ENCODE measurements at places on chromosomes 13 and 19. TPM values are rescaled to one million over a fixed set of nuclear protein-coding genes. Genes with fewer than 3 reads are reported as not detected.
A peak's percentile ranks its signal among the peaks of the same experiment; 100 is the strongest.

- DNase-seq, result peak; percentile 52
Observed at GRCh38 chr13:44872751-44873150, 116.5 kb downstream of the NUFIP1 start.

Gene SHISA7
- not detected for total RNA-seq

GRCh38 chr13:77637588-77637987 is 59.9 kb upstream of the SLAIN1 start:
- DNase-seq, result no peak

DNA sequence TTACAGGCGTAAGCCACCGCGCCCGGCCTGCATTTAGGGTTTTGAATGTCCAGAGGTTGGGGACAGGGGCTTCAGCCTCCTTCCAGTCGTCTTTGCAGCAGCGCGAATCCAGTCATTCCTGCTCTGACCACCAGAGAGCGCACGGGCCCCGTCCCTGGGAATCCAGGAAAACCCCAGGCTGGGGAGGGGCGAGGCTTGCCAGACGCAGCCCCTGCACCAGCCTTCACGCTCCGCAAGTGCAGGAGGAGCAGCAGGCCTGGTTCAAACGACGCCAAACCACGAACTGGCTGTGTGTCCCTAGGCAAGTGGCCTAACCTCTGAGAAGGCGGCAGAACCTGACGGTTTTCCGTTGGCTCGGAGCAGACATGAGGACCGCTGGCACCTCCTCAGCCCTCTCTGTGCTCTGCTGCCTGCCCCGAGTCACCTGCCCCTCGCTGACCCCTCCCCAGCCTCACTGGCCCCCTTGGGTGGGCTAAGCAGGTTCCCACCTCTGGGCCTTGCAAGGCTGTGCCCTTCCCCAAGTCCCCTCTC is 2.0 kb upstream of the RNF126 start:
- DNase-seq, result peak; percentile 84

DNA sequence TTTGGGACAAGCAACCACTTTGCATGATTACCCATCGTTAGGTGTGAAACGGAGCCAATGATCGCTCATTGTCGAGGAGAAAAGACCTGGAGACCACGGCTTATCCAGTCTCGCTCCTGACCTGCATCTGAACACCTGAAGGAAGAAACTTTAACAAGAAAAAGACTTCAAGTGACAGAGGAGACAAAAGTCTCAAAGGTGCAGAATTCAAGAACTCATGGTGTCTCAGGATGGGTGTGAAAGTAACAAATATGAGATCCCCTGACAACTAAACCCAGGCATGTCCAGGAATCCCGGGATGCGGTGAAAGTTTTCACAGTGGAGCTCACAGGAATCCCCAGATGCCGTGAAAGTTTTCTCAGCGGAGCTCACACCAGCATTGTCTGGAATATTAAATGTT is 6.3 kb upstream of the ATP11A start:
- no peak for DNase-seq

GRCh38 chr13:34638897-34639296 is 303.2 kb upstream of the NBEA start:
- DNase-seq, result no peak

- DNase-seq, result peak; percentile 62
Observed at GRCh38 chr13:113612607-113613006, 28.1 kb downstream of the TFDP1 start.

DNA sequence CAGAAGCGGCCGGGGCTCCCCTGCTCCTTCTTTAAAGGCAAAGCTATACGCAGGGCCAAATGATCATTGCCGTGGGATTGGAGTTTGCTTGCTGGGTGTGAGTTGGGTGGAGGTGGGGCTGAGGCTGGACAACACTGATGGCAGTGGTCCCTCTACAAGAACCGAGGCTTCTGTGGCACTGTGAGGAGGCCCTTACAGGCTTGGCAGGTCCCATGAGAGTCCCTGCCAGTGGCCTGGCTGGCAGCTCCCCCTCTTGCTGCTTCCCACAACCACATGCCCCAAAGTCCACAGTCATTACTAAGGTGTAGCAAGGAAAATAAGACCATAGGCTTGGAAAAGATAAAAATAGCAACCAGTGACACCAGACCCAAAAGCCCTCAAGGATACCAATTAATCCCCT is 98.4 kb downstream of the ANKRD10 start:
- DNase-seq, result no peak

DNA sequence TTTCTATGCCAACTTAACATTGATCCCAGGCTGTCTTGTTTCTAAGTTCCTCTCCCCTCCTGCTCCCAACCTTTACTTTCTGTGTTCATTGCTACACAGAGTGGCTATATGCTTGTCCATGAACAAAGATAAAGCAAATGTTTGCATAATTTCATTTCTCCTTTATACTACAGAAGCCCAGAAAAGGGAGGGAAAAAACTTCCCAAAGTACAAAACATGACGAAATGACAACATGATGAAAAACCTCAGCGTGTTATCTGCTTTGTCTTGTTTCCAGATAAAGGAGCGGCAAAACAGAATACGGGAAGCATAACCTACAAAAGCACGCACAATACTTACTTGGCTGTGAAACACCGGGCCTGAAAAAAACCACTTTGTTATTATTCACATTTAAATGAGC is 336.8 kb downstream of the DNAJC15 start:
- no peak for DNase-seq

Gene ATP4B
- not detected for total RNA-seq

Gene SWSAP1
- total RNA-seq, result 1.3 TPM

Gene COL5A3
- total RNA-seq, result 10.6 TPM

Gene DENND1C
- total RNA-seq, result not detected

Gene KLF1
- not detected for total RNA-seq

DNA sequence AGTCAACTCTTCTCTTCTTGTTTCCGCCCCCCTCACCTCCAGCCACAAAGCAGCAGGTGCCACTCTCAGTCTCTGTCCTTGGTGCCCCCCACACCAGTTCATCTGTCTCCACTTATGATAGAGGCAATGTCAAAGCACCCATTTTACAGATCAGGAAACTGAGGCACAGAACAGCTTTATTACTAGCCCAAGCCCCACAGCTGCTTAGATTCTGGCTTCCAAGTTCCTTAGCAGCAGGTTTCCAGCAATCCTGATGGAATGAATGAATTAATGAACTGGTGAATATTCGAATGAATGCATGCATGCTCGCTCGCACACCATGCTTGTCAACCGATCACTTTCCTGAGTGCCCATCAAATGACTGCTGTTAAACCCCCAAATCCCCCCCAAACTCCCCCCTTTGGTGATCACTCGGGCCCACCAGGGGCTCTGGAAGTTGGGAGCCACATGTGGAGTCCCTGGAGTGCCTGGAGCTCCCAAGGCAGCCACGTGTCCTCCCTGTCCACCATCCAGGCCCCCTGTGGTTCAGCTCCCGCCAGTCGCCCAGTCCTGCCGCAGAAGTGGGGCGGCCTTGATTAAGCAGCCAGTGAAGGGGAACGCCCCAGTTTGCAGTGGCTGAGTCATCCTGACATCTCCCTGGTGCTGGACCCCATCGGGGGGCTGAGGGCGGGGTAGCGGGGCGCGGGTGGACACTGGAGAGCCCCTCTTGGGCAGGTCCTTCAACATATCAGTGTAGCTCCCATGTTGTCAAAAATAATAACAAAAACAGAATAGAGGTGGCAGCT is 6.8 kb downstream of the PTPRS start:
- no peak for DNase-seq

DNA sequence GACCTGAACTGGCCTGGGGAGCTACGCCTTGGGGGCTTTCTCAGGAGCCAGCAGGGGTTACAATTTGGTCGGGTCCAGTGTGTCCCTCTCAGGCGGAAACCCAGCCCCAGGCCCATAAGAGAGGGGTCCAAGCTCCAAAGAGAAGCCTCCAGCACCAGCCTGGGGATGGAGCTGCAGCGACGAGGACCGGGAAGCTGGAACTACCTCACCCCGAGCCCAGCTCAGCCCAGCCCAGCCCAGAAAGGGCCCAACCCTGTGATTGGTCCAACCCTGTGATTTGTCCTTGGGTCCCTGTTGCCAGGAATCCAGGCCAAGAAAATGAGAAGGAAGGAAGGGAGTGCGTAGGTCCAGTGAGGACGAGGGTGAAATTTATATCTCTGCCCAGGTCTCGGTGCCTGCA is 24.1 kb downstream of the CLEC4M start:
- no peak for DNase-seq

DNA sequence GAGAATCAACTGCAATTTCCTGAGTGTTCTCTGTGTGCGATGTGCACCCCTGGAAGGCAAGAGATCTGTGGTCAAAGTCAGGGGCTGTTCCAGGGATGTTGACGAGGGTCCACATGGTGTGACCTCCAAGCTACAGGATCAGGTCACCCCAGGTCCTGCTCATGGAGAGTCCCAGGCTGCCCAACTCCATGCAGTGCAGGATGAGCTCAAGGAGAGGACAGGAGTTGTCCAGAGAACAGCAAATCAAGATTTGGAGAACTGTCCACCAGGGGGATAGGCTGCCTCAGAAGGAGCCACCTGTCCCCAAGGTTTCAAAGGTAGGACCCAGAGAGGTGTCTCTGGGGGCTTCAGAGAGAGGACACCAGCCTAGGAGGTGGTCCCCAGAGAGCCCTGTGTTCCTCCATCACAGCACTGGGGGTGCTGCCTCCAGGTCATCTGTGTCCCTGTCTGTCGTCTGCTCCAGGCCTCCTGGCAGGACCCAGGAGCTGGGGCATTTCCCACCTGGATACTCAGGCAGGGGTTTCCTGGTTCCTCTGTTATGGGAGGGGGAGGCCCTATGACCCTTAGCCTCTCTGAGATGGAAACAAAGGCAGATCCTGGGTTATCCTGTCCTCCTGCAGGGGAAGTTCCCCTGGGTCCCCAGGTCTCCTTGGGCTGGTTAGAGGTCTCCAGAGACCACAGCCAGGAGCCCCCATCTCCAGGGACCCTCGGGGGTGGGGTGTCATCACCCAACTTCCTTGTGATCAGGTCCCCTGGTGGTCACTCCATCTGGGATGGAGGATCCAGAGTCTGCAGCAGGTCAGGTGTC is 2.1 kb upstream of the CEACAM7 start:
- DNase-seq, result no peak

GRCh38 chr19:2076526-2076944 is 19.6 kb downstream of the MOB3A start:
- no peak for DNase-seq

DNA sequence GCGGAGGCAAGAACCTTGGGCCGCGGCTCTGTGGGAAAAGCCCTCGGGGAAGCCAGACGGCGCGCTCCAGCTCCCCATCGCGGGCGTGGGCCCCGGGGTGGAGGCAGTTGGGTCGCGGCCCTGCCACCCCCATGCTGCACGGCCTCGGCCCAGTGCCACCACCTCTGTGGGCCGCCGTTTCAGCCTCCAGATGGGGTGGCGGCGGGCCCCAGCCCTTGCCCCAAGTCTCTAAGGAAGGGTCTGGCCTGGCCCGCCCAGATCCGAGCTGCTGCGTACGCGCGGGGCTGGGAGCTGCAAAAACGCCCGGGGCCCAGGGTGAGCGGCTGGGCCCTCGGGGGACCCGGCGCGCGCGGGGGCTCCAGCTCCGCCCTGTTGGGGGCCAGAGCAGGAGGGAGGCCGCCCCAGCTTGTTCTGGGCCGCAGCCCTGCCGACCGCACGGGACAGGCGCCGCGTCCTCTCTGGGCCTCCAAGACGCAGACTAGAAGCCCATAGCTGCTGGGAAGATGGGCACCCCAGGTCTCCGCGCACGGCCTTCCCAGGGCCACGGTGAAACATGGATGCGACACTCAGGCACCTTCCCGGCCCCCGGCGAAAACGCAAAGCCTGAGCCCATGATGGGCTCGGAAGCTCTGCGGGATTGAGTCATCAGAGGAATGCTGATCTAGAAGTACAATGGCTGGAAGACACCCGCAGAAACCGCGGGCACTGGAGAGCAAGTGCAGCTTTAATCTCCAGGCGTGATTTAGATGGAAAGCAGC is 110.1 kb downstream of the KCTD15 start:
- no peak for DNase-seq

- DNase-seq, result no peak
Observed at GRCh38 chr13:45786293-45786920, 65.1 kb downstream of the SIAH3 start.

- DNase-seq, result no peak
Observed at GRCh38 chr13:111946214-111946613, 120.7 kb upstream of the SOX1 start.

- peak; percentile 82 for DNase-seq
Observed at GRCh38 chr19:10238172-10238783, 7.1 kb upstream of the S1PR2 start.

- no peak for DNase-seq
Observed at GRCh38 chr19:45420356-45420755, 3.4 kb downstream of the ERCC1 start.

GRCh38 chr13:100602493-100603111 is 14.0 kb upstream of the GGACT start:
- DNase-seq, result peak; percentile 7

DNA sequence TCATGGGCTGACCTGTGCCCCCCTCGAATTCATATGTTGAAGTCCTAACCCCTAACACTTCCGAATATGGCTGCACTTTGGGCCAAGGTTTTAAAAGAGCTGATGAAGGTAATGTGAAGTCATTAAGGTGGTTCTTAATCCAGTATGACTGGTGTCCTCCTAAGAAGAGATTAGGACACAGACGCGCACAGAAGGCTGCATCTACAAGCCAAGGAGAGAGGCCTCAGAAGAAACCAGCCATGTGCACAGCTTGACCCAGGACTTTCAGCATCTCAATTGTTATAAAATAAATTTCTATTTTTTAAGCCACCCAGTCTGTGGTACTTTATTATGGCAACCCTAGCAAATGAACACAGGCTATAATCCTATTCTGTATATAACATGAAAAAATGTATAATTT is 99.9 kb downstream of the DOCK9 start:
- DNase-seq, result no peak

Gene CYP4F11
- not detected for total RNA-seq

- DNase-seq, result peak; percentile 83
Observed at GRCh38 chr19:47713046-47714021, at the start of gene EHD2. EHD2 (plus strand) TSS chr19:47713422; CDS start chr19:47716613, 3,191 bp downstream.

DNA sequence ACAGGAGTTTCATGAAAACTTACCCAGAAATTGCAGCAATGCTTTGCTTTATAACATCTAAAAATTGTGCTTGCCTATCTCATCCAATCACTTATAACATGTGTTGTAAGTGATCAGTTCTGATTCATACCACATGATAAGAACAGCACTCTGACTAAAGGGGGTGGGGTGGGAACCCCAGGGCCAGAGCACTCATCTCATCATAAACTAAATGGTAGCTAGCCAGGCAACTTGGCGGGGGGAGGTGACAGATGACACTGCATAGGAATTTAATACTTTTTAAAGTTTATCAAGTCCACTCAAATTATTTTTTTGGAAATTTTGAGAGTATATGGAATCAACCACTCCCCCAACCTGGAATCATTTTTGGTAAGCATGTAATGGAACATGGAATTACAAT is 42.1 kb downstream of the FOXO1 start:
- DNase-seq, result peak; percentile 28

Gene PGLYRP2
- total RNA-seq, result not detected

GRCh38 chr13:35729926-35730627 is 253.6 kb upstream of the MAB21L1 start:
- no peak for DNase-seq

GRCh38 chr19:44948763-44949374 is 3.0 kb downstream of the APOC2 start:
- no peak for DNase-seq

Measured in fibroblast of villous mesenchyme (primary cell).